NCI-H1417 treated with DMSO at 0.1 percent for 48 hours (cell line): ENCODE measurements at places on chromosomes 6 and 20.

DNA sequence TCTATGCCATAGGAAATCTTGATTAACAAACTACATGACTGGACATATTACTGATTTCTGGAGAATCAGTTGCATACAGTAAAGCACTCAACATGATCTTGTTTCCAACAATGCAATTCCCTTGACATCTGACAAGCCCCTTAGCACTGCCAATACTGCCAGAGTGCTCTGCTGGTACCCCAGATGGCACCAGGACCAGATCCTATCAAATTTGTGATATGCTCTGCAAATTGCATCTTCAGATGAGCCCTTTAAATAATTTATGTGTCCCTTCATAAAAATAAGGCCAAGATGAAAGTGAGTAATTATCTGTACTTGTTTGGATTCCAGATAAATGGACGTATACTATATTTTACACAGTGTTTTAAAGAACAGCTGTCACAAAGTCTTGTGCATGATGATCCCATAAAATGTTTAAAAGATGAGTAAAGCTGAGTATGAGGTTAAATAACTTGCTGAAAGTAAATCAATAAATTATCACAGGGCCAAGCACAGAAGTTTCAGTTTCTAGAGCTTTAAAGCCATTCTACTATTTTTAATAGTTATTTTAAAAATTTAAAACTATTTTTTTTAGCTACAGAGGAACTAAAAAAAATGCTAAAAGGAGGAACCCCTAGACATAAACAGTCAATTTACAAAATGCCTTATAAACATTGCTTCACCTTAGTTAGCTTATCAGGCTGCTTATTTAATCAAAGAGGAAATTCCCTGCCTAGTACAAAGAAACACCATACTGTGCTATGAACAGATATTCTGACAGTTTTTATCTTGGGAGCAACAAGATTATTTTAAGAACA is 42.1 kb downstream of the NUDT3 start:
- no peak for DNase-seq

- no peak for DNase-seq
These were observed 70.3 kb downstream of the MBOAT1 start for GRCh38 chr6:20141931-20142330.

- DNase-seq, result no peak
These were observed 76.9 kb downstream of the TXNDC5 start for GRCh38 chr6:7833751-7834070.

DNA sequence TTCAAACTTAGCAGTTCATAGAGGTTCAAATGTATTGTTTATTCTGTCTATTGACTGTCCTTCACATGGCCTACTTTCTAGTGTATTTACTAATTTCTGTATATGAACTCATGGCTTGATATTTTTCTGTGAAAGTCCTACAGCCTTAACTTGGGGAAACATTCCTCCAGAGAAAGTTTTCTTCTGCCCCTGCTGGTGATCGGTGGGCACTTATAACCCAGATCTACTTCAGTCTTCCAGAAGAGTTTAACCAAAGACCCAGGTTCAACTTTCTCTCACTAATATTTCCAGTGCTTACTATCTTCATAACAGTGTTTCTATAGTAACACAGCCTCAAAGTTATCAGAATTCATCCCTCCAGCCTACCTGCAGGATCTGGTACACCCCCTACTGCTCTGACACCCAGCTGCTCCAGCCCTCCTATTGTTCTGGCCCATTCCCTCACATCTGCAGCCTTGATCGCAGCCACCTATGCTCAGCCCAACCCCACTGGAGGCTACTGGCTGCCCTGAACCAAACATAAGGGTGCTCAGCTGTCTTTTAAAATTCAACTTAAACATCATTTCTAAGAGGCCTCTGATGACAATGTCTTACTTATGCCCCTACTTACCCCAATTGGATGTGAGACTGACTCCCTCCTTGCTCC is 72.3 kb downstream of the TBX18 start:
- DNase-seq, result no peak

DNA sequence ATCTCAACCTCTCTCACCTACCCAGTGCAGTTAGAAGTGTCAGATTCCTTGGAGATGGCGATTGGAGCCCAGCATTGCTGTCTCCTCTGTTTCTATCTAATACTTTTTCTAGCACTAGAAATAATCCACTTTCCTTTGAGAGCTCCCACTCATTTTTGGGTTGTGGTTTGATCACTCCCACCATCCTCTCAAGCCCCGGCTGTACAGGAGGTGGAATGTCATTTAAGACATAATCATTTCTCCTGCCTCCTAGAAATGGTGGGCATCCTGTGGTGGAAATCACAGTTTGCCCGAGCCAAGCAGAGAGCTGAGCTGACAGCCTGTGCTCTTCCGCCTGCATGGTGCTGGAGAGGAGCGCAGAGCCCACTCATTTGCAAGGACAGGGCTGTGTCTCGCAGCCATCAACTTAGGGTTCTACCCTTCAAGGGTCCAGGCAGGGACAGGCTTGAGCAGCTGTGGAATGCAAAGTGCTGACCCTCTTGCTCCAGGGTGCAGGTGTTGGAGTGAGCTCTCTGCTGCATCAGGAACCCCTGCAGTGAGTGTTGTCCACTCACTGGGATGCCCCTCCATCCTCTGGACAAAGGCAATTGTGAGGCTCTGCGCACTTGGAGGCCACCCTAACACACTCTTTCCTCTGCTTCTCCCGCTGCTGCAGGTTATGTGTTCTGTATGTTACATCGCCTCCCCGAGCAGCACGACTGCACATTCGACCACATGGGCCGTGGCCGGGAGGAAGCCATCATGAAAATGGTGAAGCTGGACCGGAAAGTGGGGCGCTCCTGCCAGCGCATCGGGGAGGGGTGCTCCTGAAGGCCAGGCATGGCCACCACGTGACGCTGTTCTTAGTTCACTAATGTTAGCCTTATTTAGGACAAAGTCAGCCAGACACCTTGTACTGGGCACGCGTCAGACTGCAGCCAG is 332.3 kb downstream of the ZFAND3 start:
- no peak for DNase-seq

DNA sequence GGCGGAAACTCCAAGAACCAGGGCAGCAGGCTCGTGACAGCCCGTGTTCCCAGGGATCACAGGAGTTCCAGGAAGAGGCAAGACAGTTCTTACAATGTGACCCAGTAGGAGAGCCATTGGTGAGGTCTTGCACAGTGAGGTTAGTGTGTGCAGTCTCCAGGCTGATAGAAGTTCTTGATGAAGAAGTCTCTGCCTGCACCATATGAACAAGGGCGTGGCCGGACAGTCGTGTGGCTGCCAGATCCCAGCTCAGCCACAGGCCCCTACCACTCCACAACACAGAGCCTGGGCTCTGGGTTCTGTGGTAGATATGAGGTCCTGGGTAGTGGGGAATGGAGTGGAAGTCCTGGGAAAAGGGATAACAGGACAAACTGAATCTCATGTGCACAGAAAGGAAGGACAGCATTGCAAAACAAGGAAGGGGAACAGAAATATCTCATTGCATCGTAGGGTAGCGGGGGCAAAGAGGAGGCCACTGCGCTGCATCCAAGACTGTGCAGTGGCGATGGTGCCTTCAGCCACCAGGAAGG is 65.2 kb downstream of the STX11 start:
- no peak for DNase-seq

DNA sequence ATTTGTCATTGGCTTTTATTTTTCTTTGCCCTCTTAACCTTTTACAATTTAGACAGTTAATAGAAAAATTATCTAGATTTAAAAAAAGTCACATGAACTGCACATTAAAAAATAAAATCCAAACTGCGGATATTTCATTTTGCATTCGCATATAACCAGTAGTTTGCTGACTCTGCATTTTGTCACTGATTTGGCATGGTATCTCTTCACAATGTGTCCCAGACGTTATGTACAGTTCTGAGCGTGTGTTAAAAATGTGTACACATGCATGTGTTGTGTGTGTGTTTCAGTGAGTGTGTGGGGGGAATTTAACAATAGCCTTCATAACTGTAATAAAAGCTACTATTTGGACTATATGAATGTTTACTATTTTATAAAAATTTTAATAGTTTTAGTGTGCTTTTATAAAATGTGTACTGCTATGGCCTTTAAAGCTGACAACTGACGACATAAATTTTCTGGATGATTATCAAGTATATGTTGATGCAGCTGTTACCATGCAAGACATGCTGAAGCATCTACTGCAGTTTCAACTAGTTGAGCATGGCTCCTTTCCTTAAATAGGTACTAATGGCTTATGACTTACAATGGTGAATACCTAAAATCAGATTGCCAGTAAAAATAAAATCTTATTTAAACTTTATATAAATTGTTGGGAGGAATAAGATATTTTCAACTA is 67.7 kb downstream of the HMGCLL1 start:
- no peak for DNase-seq

- no peak for DNase-seq
These were observed 519.2 kb upstream of the NOX3 start for GRCh38 chr6:155974811-155975323.

- peak; percentile 47 for DNase-seq
These were observed 220.8 kb downstream of the TRDN start for GRCh38 chr6:123415844-123416468.

GRCh38 chr20:32116079-32116521 is 6.6 kb downstream of the TM9SF4 start:
- no peak for DNase-seq

- no peak for DNase-seq
These were observed 170.4 kb downstream of the PHF3 start for GRCh38 chr6:63805808-63806572.

DNA sequence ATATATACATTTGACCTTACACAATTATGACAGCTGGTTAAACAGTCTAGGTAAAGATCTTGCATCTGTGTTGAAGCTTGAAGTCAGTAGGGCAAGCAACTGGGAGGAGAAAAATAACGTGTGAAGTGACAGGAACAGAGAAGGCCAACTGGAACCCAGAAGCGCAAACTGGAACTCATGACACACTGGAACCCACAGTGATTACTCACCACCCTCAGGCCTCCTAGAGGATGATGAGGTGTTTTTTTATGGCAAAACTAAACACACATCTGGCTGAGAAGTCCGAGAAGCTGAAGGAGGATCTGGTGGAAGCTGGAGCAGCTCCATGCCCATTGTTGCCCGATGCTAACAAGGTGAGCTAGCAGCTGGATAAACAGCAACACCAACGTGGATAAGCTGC is 108.1 kb downstream of the TMEM200A start:
- DNase-seq, result no peak

DNA sequence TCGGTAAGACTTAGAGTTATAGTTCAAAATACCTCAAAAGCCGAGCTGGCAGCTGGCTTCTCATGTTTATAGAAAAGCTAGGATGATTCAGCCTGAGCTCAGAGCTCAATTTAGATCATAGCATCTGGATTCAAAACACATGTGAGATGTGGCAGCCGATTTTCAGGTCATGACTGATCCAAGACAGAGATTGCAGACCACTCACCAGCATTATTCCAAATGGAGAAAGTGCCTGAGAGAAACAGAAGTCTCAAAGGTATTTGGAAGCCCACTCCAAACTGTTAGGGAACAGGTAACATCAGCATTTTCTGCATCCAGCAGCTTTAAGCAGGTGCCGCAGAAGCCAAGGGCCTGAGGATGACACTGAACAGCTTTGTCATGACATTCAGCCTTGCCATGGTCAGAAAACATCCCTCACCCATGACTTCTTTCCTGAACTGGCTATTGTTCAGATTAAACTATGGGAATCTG is 102.2 kb downstream of the BACH2 start:
- DNase-seq, result no peak

DNA sequence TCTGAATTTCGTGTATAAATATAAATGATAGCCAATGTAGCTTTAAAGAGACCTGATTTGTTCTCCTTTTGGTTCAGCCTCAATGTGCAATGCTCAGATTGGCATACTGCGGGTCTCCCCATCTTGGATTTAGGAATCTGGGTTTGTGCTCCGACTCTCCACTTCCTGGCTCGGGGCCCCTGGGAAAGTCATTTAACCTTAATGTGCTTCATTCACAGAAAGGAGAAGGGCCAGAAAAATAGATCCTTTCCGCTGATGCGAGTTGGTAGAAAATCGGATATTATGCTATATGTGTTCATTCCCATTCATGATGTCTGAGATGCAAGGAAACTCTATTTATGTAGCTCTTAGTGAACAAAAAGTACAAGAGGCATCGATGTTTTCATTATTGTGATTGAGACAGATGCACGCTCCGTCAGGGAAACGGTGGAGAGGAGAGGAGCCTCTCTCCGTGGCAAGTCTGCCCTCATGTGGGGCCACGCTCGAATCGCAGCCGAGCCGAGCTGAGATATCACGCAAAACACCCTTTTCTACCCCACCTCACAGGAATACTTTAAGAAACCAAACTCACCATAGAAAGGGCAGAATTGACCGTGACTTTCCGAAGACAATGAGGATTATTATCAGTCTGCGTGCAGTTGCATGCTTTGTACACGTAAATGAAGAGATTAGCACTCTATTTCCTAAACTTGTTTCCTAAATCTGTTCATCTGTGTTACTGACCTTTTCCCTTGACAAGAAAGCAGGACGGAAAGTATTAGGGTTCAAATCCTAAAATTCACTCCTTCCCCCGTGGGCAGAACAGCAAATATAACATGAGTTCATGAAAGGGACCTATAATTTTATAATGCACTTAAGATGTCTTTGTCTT is 136.6 kb downstream of the COL9A1 start:
- peak; percentile 9 for DNase-seq

GRCh38 chr6:37491171-37491829 is 8.4 kb downstream of the CCDC167 start:
- no peak for DNase-seq

GRCh38 chr6:84785671-84786070 is 21.3 kb upstream of the TBX18 start:
- no peak for DNase-seq

DNA sequence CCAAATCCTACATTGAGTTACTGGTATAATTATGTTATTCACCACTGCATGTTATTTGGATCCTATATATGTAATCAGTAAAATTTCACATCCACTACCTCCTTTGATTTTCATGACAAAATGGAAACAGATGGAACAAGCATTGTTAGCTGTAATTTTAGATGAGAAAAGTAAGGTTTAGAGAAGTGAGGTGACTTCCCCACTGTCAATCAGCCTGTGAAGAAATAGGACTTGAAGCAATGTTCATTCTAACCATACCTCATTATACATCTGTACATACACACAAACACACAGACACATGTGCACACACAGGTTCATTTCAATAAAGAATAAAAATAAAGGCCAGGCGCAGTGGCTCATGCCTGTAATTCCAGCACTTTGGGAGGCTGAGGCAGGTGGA is 23.7 kb upstream of the QKI start:
- no peak for DNase-seq

- no peak for DNase-seq
These were observed 63.5 kb upstream of the SMIM29 start for GRCh38 chr6:34312259-34312658.

GRCh38 chr6:21777846-21778245 is 184.3 kb downstream of the SOX4 start:
- no peak for DNase-seq

GRCh38 chr20:10626896-10627295 is 46.9 kb downstream of the JAG1 start:
- DNase-seq, result no peak

- no peak for DNase-seq
These were observed 29.7 kb downstream of the DOP1A start for GRCh38 chr6:83097204-83097603.

DNA sequence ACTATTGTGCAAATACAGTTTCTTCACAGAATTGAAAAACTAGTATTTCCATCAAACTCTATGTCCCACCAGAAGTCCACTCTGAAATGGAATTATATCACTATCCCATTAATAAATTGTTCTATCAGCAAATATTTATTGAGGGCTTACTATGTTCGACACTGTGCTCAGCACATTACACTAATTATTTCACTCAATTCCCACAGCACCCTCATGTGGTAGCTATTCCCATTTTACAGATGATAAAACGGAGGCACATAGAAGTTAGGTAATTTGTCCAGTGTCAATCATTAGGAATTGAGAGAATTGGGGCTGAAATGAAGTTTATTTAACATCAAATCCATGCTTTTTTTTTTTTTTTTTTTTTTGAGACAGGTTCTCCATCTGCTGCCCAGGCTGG is 52.5 kb downstream of the MKKS start:
- no peak for DNase-seq
